ENCODE measurements at places on chromosomes 5 and 9. TPM values are rescaled to one million over a fixed set of nuclear protein-coding genes. Genes with fewer than 3 reads are reported as not detected.
A peak's percentile ranks its signal among the peaks of the same experiment; 100 is the strongest.

Gene FST
- 7.6 TPM for total RNA-seq

Gene CCDC183
- 6.1 TPM for total RNA-seq

GRCh38 chr5:16983022-16983639, 47.0 kb upstream of the MYO10 start:
- H3K27me3 ChIP-seq, result no peaks in the 10 kb centered on the region
- peaks cover 5% of the 10 kb centered on the region for H3K4me1 ChIP-seq
- H3K27ac ChIP-seq, result no peak overlapping the region
- H3K4me3 ChIP-seq, result no peak overlapping the region
- DNase-seq, result no peak

DNA sequence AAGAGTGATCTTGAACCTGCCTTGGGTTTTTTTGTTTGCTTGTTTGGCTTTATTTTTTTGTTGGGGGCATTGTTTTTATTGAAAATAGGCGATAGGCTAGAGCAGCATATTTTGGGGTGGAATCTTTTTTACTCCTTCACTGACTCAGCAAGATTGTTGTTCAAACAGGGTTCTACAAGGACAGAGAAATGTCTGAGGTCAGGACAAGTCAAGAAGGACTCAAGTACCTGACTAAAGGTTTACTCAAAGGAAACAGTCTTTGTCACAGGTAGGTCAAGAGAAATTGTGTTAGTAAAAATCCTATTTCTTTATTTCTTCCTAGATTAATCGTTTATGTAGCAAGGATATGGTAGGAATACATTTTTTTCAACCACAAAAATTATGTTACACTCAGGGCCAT, 1564.0 kb upstream of the CDH9 start:
- no peaks in the 10 kb centered on the region for H3K27me3 ChIP-seq
- H3K4me1 ChIP-seq, result no peaks in the 10 kb centered on the region
- DNase-seq, result no peak
- H3K27ac ChIP-seq, result no peak overlapping the region
- no peak overlapping the region for H3K4me3 ChIP-seq

- H3K27ac ChIP-seq, result no peak overlapping the region
- no peaks in the 10 kb centered on the region for H3K27me3 ChIP-seq
- H3K36me3 ChIP-seq, result peaks cover 44% of the 10 kb centered on the region
- DNase-seq, result no peak
Observed at GRCh38 chr5:9373571-9373970, 172.3 kb downstream of the SEMA5A start.

- H3K36me3 ChIP-seq, result peaks cover under 1% of the 10 kb centered on the region
- peak overlapping the region; percentile 93 for H3K27ac ChIP-seq
- peaks cover 50% of the 10 kb centered on the region for H3K4me1 ChIP-seq
- no peaks in the 10 kb centered on the region for H3K27me3 ChIP-seq
Observed at GRCh38 chr5:150485693-150486401, 22.1 kb upstream of the NDST1 start.

GRCh38 chr5:133385346-133385745, 227.0 kb downstream of the FSTL4 start:
- no peak overlapping the region for H3K4me3 ChIP-seq
- peaks cover 9% of the 10 kb centered on the region for H3K27me3 ChIP-seq
- H3K4me1 ChIP-seq, result peaks cover 7% of the 10 kb centered on the region
- H3K27ac ChIP-seq, result peak overlapping the region; percentile 42
- peak; percentile 55 for DNase-seq

DNA sequence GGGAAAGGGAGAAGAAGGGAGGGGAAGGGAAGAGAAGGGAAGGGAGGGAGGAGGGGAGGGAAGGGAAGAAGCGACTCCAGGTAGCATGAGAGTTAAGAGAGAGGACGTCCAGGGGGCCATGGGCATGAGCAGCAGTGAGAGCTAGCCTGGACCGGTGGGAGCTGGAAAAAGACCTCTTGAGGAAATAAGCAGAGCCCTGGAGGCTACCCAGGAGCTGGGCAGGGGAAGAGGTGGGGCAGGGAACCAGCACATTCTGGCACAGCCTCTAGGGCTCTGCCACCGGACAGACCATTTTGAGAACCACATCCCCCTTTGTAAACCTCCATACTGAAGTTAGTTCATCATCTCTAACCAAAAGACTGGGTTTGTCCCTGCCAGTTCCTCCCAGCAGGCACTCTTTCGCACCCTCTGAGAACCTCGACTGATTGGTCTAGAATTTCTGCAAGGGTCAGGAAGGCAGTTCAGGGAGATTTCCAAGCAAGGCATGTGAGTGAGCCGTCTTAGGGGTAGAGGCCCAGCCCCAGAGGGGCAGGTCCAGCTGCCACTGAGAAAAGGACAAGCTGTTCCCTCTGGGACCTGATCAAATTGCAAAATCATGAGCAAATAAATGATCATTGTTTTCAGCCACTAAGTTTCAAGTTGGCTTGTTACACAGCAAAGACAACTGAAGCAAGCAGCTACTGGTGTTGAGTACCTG, 11.6 kb downstream of the NAIF1 start:
- no peak overlapping the region for H3K4me3 ChIP-seq
- no peak for DNase-seq

Measured in type B pancreatic cell (in vitro differentiated cells).